ENCODE measurements at places on chromosomes 11 and 22. TPM values are rescaled to one million over a fixed set of nuclear protein-coding genes. Genes with fewer than 3 reads are reported as not detected.

DNA sequence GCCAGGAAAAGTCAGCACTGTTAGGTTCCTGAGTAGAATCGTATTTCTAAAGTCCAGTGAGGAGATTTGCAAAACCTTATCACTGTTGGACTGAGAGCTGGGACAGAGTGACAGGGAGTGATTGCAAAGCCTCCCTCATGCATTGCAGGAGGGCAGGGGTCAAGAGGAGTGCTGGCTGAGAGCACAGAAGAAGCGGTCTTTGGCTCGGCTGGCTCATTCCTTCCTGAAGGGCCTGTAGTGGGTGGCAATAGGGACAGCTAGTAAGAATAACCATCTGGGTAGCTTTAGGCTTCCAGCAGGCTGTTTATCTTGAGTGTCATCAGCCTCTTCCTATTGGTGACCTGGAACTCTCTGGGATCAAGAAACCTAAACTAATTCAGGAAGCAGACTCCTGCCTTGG is 53.4 kb downstream of the CD44 start:
- DNase-seq = no peak

DNA sequence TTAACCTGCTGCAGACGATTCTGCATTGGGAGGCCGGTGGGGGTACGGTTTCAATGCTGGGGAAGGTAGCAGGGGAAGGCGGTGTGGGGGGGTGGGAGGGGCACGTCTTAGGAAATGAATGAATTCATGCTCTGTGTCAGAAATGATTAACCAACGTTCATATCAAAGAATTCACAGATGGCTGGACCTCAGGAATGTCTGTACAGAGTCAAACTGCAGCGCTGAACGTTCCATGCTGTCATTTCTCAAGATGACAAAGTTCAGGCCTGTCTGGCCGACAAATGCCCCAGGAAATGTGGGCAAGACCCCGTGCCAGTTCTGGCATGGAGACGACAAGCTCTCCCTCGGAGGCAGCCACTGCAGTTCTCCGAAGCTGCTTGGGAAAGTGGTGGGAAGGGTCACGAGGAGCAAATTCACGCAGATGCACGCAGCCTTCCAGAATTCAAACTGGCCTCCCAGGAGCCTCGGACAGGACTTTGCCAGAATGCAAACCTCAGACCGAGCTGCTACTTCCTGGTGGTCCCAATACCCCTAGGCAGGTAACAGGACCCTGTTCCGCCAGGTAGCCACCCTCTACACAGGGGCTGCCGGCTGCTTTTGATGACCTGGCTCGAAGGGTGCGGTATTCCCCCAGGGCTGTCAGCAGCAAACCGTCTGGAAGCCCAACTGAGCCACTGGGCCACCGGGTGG is 81.5 kb downstream of the TRMU start:
- DNase-seq = no peak

DNA sequence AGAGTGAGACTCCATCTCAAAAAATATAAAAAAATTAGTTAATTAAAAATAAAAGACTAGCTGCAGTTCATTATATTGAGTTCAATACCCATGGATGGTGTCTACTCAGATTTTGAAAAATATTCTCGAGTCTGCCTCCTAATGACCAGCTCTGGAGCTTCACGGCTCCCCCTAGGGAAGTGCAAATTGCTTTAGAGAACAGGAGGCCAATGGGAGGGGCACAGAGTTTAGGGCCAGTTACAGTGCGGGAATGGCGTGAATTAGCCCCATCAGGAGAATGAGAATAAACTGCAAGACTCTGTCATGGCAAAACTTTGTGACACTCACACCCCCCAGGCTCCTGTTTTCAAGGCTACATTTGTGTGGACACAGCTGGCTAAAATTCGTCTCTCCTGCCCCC is 4.6 kb downstream of the FGF4 start:
- no peak for DNase-seq

OR8B8 gene
- total RNA-seq = not detected

OR8G1 gene
- total RNA-seq = not detected

DNA sequence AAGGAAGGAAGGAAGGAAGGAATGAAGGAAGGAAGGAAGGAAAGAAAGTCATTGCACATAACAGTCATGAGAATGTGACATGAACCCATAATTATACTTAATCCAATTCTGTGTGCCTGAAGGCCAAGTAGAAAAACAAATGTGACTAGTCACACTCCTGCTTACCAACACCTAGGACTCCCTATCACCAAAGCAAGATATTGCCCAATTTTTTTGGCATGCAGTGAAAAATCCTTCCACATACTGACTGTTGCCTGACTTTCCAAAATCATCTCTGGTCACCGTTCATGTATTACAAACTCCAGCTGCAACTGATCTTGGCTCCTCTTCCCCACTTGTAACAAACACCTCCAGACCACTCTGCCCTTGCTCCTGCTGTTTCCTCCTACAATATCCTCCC is 516.8 kb downstream of the OPCML start:
- DNase-seq = no peak

- no peak for DNase-seq
Measured at GRCh38 chr11:89495951-89496350, 4.8 kb upstream of the NOX4 start.

DNA sequence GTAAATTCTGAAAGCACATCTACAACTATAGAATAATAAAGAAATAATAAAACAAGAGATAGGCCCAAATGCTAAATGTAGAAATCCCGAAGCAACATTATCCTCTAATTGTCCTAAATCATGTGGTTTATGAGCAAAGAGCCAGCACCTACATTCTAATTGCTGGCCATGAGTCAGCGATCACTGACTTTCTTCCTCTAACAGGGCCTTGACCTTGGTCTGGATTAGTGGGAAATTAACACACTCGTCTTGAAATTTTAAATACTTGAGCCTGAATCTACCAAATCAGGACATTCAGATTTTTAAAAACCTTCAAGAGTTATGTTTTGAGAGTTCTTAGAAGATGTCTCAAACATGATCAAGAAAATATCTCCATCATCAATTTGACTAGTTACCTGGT is 727.6 kb downstream of the METTL15 start:
- DNase-seq = no peak

BDNF gene
- not detected for total RNA-seq

- no peak for DNase-seq
Measured at GRCh38 chr11:45457649-45458048, 171.5 kb upstream of the SYT13 start.

DNA sequence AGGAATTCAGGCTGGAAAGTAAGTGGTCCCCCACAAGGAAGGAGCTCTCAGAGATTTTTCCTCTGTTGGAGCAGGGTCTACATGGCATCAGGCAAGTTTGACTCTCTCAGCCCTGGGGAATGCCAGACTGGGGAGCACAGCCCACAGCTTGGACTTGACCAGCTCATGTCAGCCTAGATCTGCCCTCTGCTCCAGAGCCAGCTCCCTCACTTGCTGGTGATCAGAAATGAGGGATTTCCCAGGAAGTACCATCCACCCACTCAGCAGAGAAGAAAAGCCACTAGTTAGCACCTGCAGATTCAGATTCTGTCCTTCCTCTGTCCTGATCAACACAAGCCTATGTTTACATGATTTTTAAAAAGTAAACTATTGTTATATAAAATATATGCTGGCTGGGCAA is 13.0 kb downstream of the TALDO1 start:
- no peak for DNase-seq

DNA sequence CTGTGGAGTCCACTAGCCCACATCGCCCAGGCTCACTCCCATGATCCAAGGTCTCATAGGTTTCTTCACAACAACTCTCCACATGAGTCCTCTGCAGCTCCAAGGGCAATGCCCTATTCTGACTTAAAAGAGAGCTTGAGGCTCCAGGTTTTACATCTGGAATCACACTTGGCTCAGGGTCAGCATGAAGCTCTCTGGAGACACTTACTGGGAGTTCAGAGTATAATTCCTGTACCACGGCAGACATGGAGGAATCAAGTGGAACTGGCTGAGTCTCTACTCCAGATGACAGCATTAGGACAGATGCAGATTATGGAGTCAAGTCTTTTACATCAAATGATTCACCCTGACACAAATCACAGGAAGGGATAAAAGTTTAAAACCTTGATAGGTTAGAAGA is 11.4 kb downstream of the PRR14L start:
- no peak for DNase-seq

- peak; percentile 83 for DNase-seq
Measured at GRCh38 chr11:4090258-4090657, 4.3 kb upstream of the RRM1 start.

- DNase-seq = no peak
Measured at GRCh38 chr22:21755851-21756284, 20.3 kb upstream of the YPEL1 start.

GRCh38 chr11:100674212-100674611 is 12.9 kb upstream of the ARHGAP42 start:
- no peak for DNase-seq

DNA sequence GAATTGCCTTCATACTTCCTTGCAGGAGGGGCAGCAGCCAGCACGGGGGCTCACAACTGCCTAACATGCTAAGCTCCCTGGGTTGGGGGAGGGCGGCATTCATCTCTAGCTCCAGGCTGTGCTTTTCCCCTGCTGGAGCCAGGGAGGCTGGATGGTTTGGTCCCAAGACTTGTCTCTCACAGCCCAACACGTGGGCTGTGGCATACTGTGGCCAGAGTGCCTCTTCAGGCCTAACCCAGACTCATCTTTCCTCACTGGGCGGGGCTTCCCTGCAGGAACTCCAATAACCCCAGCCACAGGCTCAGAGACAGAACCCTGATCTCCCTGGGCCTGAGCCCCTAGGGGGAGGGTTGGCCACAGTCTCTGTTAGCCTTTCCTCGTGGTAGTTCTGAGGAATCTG is 121.9 kb upstream of the PLET1 start:
- no peak for DNase-seq
